Activated effector memory CD4-positive, alpha-beta T cell treated with anti-CD3 and anti-CD28 coated beads, Interleukin-2, amount 50 U/mL, for 16 hours (primary cell): ENCODE measurements at places on chromosomes 2 and 18.
A peak's percentile ranks its signal among the peaks of the same experiment; 100 is the strongest.

GRCh38 chr2:4979111-4979510, 713.1 kb upstream of the SOX11 start:
- no peak for DNase-seq

GRCh38 chr2:48174503-48174902, 268.2 kb upstream of the FBXO11 start:
- DNase-seq = no peak

- no peak for DNase-seq
These were observed 17.5 kb downstream of the TGOLN2 start for GRCh38 chr2:85310330-85310729.

GRCh38 chr2:37585982-37586621, 85.3 kb downstream of the CDC42EP3 start:
- DNase-seq = peak; percentile 91

- no peak for DNase-seq
These were observed at the start of gene IMPA2 for GRCh38 chr18:11981192-11981542. Gene IMPA2, plus strand, starts transcription at chr18:11981507. Its CDS starts 163 bp downstream, at chr18:11981670.

DNA sequence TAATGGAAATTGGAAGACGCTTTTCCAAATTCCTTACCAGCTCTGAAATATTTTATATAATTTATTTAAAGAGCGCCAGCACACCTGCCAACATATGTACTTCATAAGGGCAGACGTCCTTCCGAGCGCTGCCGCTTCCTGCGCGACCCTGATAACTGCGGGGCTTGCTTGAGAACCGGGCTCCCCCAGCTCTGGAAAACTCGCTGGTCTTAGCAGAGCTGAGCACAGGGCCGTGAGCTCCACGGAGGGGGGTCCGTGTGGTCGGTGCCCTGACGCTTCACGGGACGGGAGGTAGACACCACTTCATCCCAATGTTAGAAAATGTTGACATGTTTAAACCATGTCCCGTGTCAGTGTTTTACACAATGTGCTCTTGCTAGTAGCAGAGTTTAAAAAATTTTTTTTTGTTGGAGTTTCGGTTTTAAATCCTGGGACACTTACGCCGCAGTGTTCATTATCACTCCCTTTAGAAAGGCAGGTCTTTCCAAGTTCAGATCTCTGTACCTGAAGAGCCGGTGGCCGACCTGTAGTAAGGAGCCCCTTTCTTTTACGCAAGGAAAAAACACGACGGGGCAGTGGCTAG, 1.6 kb downstream of the NFATC1 start:
- DNase-seq = peak; percentile 57

DNA sequence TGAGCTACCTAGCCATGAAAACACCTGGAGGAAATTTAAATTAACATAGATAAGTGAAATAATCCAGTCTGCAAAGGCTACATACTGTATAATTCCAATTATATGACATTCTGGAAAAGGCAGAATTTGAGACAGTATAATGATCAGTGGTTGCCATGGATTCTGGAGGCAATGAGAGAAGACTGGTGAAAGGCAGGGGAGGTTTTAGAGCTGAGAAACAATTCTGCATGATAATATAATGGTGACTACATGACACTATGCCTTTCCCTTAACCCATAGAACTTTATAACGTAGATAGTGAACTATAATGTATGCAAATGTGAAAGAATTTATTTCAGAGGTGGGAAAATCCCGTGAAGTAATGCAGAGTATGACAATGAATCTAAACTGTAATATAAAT, 749.3 kb downstream of the TRIB2 start:
- no peak for DNase-seq

DNA sequence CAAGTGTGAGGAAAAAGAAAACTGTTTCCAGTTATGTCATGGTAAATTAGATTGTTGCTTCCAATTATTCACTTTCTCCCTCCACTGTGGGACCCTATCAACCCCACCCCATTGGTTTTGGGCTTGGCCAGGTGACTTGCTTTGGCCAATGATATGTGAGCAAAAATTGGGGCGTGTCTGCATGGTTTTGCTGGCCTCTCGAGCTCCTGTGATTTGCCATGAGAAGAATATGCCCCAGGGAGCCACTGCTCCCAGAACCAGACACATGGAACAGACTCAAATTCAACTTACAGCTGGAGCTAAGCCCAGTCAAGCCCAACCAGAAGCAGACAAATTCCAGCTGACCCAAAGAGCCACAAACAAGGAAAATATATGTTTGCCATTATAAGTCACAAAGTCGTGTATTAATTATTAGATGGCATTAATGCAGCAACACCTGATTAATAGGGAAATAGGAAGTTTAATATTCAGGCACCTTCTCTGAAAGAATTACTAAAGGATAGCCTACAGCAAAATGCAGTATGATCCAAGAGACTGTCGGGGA, 248.9 kb downstream of the ANAPC1 start:
- no peak for DNase-seq

DNA sequence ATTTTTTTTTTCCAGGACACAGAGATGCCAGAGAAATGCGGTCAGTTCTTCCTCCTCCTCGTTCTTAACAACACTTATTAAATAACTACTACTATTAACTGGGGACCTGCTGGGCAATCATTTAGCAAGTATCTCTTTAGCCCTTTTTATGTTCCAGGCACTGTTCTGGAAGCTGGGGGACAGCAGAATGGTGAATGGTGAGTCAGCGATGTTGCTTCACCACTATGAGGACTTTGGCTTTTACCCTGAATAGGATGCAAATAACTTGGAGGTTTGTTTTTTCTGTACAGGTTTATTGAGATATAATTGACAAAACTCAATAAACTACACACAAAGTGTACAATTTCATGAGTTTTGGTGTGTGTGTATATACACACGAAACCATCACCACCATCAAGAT, 179.9 kb upstream of the MSH6 start:
- DNase-seq = no peak

DNA sequence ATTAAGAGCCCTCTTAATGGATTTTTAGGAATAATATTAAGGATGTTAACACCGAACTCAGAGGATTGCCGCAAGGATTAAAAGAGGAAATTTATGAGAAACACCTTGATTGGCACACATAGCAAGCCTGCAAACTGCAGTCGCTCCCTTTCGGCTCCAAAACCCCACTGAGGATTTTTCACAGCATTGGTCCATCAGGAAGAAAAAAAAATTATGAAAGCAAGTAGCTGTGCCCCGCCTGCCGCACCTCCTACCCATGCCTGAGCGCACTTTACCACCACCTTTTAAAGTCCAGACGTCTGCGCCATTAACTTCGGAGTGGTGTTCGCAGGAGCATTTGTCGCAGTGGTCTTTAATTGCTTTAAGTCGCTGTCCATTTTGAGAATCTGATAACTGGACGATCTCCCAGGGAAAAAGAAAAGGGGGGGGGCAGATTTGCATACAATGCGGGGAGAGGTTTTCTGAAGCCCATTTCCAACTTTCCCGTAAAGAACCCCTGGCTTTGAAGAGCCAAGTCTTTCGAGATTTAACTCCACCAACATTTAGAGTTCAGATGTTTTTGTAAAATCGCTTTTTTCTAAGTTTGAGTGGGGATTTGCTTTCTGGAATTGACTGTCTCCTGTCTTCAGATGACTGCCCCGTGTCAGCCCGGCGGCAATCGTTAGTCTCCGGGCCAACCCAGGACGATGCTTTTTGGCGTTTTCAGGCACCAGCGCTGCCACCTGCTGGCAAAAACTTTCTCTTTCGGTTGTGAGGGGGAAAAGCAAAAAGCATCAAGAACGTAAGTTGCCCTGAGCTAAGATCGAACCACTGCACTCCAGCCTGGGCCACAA, 913 bp upstream of the TRABD2A start:
- DNase-seq = peak; percentile 95

DNA sequence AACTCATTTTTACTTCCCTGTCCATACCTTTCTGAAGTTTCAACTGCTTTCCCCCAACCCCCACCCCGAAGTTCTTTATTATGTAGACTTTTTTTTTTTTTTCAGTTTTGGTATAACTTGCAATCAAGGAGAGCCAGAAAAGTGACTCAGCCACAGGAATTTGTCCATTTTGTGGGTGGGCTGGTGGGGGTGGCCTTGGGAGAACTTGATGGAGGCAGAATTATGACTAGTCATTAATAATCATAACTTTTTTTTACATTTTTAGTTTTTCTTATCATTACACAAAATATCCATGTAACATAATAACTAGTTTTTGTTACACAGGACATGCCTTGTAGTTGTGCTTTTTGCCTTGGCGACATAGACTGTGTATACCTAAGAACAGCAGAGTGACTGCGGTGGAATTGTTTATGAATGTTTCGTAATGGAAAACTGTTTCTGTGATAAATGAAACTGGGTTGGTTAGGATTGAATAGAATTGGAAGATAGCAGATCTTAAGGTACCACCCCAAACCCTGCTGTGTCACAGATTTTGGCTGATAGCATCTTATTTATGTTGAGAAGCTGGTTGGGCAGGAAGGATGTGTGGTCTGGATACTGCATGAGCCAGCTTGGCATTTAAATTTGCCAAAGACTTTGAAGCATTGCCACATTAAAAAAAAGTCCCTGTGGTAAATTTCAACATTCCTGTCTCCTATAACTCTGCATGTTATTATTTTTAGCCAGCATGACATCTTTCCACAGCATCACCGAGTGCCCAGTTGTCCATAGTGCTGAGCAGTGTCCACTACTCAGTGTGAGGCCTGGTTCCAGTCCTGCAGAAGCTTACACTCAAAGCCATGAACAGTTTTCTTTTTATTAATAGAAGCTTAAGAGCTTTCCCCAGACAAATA, 30.7 kb downstream of the LYPD6B start:
- no peak for DNase-seq

DNA sequence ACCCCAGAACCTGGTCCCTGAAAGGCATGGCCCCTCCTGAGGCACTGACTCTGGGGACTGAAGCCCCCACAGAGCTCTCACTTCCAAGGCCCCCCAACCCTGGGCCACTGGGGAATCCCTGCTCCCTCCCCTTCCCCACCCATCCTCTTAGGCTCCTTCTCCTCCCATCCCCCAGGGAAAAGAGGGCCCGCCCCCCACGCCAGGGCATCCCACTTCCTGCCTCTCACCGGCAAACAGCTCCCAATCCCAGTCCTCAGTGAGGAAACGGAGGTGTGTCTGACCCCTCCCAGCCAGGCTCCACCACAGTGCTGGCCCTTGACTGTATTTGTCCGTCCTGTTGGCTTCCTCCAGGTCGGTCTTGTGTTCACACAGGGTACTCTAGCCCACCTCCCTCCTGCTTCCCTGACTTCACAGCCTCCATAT, 35.0 kb upstream of the PTMA start:
- DNase-seq = no peak
